ENCODE measurements at places on chromosomes 6 and 20.

GRCh38 chr6:82711105-82711827 lies 347.6 kb downstream of the TPBG start:
- no peak for DNase-seq

DNA sequence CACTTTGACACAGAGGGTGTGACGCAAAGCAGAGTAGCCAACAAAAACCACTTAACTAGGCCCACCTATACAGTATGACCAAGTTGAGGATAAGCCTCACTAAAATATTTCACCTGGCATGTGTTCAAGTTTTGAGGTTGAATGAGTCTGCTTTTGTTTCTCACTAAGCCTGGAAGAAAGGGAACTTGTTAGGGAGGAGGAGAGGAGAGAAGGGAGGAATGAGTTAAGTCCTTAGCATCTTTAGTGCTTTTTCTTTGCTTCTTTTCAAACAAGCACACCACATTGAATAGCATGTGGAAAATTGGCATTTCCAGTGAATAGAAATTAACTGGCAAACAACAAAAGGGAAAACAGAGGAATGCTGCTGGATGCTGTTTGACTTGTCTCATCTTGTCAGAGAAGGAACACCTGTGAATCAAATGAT lies 461.9 kb downstream of the GJA1 start:
- DNase-seq: no peak

- DNase-seq: no peak
Observed at GRCh38 chr6:151701911-151702562, 105.4 kb upstream of the ESR1 start.

GRCh38 chr6:35302604-35303241 lies 5.1 kb downstream of the DEF6 start:
- no peak for DNase-seq

DNA sequence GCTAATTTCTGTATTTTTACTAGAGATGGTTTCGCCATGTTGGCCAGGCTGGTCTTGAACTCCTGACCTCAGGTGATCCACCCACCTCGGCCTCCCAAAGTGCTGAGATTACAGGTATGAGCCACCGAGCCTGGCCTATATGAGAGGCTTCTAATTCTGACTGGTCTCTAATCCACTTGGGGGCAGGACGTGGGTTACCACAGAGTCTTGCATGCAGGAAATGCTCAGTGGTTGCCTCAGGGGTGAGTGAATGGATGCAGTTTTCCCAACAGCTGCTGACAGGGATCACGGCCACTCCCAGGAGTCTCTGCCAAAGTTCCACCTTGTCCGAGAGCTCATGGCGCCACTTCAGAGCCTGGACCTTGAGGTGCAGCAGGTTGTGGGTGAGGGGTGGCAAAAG lies 6.4 kb upstream of the FANCE start:
- no peak for DNase-seq

DNA sequence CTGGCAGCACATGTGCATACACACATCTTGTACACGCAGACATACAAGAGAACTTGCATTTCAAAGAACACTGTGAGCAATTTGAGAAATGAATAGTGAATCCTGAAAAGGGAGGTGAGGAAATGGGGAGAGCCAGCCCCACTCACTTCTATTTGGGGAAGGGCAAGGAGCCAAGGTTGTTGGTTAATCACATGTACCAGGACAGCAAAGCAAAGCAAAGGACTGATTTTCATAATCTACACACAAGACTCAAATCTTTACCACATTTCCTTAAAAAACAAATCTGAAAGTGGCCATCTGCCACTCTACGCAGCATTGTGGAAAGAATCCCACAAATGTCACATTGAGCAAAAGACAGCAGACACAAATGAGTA lies 35.0 kb upstream of the KIF16B start:
- no peak for DNase-seq

- DNase-seq: no peak
Observed at GRCh38 chr20:58876437-58876836, 23.9 kb downstream of the GNAS start.

DNA sequence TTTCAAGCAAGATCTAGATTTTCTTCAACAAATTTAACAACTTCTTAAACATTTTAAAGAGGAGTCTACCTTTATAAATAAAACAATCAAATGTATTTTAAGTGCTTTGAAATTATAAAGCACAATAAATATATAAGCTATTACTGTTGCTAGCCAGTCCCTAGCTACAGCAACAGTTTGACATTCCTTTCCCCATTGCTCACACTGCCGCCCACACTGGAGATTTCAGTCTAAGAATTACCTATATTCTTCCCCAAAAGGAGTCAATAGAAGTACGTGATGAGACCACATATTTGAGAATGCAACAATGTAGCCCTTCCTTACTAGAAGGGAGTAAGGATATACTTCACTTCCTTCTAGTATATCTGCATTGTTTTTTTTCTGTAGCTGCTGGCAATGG lies 65.3 kb upstream of the RNF146 start:
- no peak for DNase-seq

DNA sequence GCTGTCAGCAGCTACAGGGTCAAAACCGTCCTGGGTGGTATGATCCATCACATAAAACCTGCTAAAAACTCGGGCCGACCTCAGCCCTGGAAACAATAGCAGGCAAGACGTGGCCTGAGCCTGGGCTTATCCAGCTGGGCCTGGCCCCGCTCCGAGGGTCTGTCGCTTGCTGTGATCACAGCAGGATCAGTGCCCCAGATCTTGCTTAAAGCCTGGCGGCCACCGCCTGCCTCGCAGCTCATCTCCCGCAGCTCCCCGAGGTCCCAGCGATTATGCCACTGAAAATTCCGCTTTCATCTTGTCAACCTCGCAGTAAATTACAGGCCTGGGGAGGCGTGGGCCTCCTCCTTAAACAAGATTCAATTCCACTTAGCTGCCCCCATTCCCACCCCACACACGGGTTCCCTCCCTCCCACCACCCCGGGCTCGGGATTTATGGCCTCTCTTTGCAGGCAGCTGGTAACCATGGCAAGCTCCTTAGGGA lies 40.1 kb downstream of the CDH22 start:
- no peak for DNase-seq

DNA sequence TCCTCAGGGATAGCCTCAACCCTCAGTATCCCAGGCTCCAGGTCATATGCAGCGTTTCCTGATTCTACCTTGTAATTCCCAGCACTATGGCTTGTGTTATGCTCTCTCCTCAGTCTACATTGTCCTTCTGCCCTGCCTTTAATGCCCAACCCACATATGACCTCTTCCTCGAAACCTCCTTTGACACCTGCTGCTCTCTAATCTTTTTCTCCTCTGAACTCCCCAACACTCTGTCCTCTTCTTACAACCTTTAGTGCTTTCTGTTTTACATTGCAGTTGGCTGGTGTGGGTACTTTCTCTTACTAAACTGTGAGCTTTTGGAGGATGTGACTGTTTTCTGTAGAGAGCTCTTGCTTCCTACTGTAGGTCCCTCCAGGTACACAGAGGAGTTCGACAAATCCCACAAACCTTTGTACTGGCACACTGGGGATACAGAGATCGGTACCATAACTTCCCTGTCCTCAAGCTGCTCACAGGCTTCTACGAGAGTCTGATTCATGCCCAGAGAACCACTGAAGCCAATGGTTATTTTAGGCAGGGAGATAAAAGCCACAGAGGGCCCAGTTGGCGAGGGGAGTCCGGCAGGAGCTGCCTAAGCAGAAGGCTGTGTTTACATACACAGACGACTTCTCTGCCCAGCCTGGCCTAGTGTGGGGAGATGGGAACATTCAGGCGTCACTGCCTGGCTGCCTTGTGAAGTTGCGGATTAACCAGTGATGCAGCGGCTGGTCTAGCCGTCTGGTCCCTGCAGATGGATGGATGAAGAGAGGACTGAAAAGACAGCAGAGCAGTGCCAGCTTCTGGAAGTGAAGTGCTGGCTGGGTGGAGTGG lies 8.4 kb upstream of the EPB41L1 start:
- no peak for DNase-seq

DNA sequence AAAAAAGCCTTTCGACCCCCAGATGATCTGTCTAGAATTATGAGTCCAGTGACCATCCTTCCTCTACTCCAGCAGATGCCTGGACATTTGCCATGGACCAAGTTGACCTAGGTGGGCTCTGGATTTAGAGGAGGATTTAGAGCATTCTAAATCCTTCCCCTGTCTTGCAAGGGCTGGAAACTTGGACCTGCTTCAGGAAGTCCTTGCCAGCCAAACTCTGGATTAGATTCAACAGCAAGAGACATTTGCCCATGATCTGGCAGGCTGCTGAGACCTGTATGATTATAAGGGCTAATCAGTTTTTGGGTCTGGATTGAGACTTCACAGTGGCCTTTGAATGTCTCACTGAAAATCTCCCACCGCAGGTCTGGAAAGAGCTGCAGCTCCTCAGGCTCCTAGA lies 13.1 kb upstream of the HDGFL1 start:
- DNase-seq: no peak

GRCh38 chr20:38445381-38445796 lies 10.3 kb upstream of the SNHG17 start:
- no peak for DNase-seq

DNA sequence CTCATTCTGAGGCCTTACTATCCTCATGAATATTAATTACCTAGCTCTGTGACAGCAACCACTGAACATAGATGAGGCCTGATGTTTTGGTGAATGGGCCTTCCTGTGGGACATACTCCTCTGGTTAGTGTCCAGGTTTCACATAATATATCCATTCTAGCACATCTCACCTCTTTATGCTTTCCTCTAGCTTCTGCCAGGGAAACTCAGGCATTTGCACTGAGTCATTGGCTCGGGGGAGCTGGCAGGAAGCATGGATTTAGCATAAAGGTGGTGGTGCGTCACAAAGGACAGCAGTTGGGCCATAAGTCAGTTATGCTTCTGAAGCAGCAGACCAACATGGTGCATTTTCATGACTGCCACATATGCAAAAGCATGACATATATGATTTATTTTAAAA lies 37.5 kb upstream of the TMEM170B start:
- DNase-seq: no peak

- DNase-seq: no peak
Observed at GRCh38 chr6:114108119-114109002, 137.4 kb upstream of the HDAC2 start.

DNA sequence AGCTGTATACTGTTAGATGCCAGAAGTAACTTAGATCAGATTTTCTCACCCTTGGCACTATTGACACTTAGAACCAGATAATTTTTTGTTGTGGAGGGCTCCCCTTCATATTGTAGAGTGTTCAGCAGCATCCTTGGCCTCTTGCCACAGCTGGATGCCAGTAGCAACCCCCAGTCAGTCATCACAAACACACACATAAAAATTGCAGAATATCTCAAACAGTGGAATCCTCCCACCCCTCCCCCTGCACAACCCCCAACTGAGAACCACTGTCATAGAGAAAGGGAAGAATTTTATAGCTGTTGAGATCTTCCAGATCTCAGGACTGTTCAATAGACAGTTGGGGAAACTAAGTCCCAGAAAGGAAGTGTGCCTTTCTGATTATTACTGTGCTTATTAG lies 81.2 kb upstream of the VSTM2L start:
- no peak for DNase-seq

GRCh38 chr6:25297039-25297441 lies 17.9 kb downstream of the CARMIL1 start:
- DNase-seq: no peak

DNA sequence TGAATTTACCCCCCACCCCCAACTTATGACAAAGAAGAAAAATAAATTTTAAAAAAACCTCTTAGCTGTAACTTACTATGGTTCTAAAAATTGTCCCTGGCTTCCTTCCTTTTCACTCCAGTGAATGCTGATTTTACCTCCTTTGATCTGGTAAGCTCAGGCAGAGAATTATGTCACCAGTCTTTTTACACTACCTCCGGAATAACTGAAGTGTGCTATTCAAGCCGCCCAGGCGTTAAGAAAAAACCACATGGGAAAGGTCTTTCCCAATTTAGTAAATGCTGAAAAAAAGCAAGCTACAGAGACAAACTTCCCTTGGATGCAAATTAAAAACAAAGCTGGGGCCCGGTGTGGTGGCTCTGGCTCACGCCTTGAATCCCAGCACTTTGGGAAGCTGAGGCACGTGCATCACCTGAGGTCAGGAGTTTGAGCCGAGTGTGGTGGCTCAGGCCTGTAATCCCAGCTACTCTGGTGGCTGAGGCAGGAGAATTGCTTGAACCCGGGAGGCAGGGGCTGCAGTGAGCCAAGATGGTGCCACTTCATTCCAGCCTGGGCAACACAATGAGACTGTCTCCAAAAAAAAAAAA lies 12.4 kb downstream of the SNX5 start:
- DNase-seq: no peak

Measured in cortex of kidney (tissue), 1 donor.